ENCODE measurements at places on chromosomes 4 and X. TPM values are rescaled to one million over a fixed set of nuclear protein-coding genes. Genes with fewer than 3 reads are reported as not detected.
A peak's percentile ranks its signal among the peaks of the same experiment; 100 is the strongest.

DNA sequence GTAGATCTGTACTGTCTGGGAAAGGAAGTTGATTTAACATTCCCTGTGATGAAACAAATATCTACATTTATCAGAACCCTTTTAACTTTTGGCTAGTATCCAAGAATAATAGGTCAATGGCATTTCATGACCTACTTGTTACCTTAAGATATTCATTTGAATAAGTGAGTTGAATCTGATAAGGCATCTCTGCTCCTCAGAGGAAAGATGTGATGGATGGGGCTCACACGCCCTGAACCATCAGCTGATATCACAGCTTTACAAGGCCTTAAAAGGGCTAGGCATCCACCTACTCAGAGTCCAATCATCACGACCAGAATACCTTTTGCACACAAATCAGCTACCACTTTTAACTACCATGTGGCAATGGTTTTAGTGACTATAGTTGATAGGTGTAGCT is 90.2 kb upstream of the PDLIM3 start:
- H3K27ac ChIP-seq: no peak overlapping the region
- no peak overlapping the region for H3K4me3 ChIP-seq
- no peaks in the 10 kb centered on the region for H3K27me3 ChIP-seq
- H3K36me3 ChIP-seq: peaks cover 46% of the 10 kb centered on the region
- DNase-seq: no peak

DNA sequence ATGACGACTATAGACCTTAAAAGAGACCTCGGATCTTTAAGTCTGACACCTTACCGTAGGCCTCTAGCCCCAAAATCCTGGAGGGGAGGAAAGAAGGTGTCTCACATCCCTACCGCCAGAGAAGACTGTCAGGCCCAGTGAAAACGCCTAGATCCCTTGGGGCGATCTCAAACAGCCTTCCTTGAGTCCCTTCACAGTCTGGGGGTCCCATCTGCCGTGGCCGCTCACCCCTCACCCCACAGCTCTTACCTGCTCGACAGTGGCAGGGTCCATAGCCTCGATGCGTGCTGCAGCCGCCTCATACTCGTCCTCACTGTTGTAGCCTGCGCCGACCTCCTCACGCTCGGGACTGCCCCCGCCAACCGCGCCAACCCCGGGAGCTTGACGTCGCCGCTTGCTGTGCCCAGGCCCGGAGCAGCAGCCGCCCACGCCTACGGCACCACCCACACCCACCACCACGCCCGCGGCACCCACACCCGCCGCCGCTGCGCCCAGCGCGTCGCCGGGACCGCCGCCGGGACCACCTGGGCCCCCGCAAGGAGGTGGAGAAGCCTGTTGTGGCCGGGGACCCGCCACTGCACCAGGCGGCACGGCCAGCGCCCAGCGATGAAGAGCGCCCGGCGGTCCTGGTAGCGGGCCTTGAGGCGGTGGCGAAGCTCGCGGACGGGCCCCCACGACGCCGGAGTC is 536 bp downstream of the OTUD5 start:
- H3K4me1 ChIP-seq: peaks cover 49% of the 10 kb centered on the region
- H3K4me3 ChIP-seq: peak overlapping the region; percentile 59
- peak; percentile 63 for DNase-seq
- H3K36me3 ChIP-seq: peaks cover 17% of the 10 kb centered on the region
- H3K27ac ChIP-seq: peak overlapping the region; percentile 92

DNA sequence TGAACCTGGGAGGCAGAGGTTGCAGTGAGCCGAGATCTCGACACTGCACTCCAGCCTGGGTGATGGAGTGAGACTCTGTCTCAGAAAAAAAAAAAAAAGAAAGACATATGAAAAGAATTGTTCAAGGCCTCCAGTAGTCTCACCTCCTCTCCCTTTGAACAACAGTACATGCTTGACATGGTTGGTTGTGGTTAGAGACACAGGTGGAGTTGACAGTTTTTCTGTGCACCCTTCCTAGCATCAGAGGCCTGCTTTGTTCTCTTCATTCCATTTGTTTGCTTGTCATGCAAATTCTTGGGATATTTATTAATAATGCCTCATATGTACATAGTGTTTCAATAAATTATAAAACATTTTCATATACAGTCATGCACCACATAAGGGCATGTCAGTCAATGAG is 18.3 kb upstream of the PDCL2 start:
- no peak overlapping the region for H3K27ac ChIP-seq
- no peaks in the 10 kb centered on the region for H3K4me1 ChIP-seq
- H3K4me3 ChIP-seq: no peak overlapping the region

The GRPR gene
- 25.4 TPM for total RNA-seq

The NONO gene
- 317 TPM for total RNA-seq

Measured in stomach (tissue), 19 donors.